Cerebellar cortex (tissue), 1 donor: ENCODE measurements at places on chromosomes 1 and 21.

DNA sequence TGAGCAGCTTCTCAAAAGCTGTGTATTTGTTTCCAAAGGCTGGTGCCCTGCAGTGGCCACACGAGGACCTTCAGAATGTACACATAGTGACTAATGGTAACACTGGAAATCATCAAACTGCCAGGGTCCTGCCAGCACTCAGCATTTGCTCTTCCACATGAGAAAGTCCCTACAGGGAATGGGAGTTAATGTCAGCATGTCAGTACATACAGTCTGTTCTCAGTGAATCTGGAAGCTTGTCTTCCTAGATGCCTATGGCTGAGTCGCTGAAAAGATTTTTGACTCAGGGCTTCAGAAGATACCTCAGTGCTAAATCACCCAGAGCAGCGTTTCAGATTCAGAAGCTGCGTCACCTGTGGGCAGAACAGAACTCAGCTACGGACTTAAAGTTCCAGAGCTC, 108.2 kb downstream of the CDC7 start:
- no peak for DNase-seq

- no peak for DNase-seq
Observed at GRCh38 chr1:242554577-242554976, 30.1 kb upstream of the PLD5 start.

GRCh38 chr1:38614861-38615260, 244.7 kb downstream of the RRAGC start:
- DNase-seq, result no peak

- DNase-seq, result peak; percentile 14
Observed at GRCh38 chr1:78688697-78689096, 39.1 kb downstream of the IFI44 start.

DNA sequence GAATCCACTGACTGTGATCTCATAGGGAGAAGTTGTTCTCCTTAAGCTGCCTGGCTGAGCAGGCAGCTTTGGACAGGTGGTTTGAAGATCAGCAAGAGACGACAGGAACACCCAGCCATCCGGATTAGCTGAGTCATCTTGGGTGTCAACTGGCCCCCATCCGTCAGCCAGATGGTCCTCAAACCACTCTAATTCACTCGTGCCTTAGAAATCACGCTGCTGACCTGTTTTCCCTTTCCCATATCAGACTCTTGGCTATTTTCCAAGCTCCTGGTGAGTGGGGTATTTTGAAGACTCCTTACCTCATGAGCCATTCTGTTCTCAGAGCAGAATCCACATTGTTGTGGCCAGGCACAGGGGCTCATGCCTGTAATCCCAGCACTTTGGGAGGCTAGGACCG, 149.1 kb upstream of the L1TD1 start:
- DNase-seq, result peak; percentile 98
